ENCODE measurements at places on chromosomes 1 and 21.

DNA sequence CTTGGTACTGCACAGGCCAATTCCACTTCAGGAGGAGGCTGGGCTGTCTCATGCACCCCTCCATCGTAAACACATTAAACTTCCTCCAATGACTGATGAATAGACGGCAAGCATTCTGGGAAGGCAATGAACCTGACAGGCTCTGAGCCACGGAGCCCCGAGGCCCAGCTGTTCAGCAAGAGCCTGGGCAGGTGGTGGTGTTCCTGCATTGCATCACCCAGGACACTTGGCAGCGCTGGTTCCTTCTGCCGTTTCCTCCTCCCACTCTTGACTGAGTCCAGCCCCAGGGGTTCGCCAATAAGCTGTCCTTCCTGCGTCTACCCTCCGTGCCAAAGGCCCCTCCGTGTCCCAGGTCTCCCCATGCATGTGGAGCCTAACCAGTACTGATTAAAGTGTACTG, 109.8 kb downstream of the JAK1 start:
- DNase-seq, result peak; percentile 23

DNA sequence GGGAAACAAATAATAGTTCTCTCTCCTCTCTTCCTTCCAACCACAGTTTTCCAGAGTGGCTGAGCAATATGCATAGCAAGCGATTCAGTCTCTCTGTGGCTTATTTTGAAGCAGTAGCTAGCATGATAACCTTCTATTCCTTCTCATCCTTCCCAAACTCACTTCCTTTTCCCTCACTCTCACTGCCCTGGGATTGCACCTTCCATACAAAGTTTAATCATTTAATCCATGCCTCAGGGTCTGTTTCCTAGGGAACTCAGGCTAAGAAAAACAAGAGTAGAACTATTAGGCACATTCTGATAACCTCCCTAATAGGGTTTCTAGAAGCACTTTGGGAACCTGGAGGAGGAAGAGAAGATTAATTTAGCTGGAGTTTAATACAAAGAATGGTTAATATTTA, 97.7 kb upstream of the S1PR1 start:
- no peak for DNase-seq

DNA sequence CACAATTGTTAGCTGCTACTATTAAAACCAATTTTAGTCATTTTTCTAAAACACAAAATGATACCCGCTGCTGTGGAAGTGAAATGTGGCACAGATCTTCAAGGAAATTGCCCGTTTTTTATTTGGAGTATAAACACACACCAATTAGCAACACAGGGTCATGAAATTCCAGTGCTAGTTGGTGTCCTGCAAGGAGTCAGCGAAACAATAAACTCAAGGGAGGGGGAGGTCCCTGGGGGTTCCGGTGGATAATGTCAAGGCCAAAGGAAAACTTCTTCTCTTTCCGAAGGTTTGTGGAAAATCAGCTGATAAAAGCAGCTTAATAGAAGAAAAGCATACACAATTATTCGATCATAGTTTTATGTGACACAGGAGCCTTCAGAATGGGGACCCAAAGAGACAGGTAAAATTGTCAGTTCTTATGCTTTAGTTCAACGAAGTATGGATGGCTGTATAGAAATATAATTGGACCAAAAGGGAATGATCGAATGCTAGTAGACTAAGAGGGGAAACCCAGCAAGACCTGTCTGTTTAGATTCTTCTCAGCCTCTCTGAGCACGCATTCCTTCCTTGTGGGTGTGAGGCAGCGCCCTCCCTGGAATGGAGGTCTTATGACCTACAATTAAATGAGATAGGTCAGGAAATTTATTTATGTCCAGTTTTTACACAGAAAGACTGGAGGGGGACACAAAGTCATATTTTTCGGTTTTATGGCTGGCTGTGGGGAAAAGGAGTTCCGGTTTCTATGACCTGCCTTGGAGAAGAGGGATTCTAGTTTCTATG, 65.9 kb downstream of the KCNK1 start:
- no peak for DNase-seq

DNA sequence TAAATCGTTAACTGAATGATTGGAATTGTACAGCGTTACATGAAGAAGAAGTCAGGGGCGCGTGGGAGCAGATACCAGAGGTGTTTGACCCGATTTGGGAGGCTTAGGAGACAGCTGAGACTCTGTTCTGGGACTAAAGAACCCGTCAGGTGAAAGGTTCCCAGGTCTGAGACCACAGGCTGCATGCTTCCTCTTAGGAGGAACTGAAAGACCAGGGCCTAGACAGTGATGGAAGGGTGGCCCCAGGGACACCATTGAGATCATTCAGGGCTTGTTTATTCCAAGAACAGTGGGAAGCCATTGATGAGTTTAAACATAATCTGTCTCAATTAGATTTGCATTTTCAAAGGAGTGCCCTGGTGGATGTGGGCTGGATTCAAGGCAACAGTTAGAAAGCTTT, 904 bp downstream of the KLF17 start:
- no peak for DNase-seq

DNA sequence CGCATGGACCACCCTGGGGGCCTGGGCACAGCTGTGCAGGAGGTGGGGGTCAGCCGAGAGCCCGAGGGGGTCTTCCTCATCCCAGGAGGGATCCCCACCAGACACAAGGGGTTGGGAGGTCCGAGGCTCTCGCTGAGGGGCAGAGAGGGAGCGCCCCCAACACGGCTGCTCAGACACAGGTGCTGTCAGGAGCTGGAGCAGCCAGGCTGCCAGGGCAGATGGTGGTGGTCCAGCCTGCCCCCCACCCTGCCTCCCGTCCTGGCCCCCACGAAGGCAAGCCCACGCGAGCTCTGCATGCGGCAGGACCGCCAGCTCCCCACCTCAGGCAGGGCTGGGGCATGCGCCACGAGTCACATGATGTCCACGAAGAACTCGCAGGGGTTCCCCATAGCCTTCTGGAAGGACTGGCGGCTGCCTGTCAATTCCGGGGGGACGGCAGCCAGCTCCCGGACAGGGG, 4.7 kb downstream of the TAS1R3 start:
- DNase-seq, result no peak

GRCh38 chr21:37149411-37149810, 76.4 kb downstream of the TTC3 start:
- no peak for DNase-seq

DNA sequence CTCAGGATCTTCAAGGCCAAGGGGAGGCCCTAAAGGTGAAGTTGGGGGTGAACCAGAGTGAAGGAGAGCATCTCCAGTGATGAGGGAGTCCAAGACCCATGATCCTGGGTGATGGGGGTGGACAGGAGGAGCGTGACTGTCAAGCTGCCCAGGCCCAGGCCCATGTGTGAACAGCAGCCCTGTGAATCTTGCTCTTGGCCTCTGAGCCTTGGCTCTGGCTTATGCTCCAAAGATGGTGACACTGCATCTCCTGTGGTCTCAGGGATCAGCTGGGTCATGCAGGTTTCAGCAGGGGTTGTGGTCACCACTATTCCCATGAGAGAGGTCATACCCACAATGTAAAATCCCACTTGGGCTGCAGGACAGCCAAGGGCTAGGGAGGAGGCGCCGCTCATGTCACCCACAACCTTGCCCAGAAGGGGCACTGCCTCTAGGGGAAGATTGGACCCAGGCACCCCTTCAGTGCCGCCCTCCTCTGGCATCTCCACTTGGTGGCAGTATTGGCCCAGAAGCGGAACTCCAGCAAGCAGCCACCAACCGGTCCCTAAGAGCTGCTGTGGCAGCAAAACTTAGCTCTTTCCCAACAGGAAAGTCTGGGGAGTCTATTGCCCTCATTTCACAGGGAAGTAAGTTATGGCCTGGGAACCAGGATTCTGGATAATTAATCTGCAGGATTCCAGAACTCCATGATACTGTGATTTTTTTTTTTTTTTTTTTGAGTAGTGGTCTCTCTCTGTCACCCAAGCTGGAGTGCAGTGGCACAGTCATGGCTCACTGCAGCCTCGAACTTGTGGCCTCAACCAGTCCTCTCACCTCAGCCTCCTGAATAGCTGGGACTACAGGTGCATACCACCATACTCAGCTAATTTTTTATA, 7.5 kb upstream of the WNT3A start:
- DNase-seq, result peak; percentile 67

DNA sequence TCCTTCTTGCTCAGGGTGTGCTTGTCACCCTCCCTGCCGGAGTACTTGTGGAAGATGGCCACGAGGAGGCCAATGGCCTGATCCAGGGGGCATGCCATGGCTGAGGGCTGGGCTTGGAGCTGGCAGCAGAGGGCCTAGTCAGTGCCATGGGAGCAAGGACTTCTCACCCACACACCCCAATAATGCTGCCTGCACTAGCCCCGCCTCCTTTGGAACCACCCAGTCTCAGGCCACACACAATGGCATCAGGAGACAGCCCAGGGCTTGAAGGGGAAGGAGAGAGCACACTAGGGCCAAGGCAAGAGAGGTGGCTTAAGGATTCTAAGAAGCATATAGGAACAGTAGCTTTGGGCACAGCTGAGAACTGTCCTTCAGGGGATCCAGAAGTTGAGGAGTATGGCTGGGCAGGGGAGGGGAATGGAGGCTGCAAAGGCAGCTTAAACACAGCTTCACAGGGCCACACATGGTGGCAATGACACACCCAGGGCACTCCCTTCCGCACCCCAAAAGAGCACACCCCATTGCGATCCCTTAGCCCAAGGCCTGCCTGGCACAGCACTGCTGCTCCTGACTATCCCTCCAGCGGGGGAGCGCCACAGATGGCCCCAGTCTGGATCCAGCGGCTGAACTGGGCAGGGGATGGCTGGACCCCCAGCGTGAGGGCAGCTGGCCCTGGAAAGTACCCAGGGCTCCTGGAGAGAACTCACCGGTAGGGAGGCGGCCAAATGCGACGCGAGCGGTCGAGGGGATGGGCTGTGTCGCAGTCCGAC, at the start of gene S100A6:
TSS of gene S100A6 (minus strand) at position 750 of the 770 bp plus-strand sequence. CDS start at position 98, 652 bp downstream.
- peak; percentile 82 for DNase-seq

DNA sequence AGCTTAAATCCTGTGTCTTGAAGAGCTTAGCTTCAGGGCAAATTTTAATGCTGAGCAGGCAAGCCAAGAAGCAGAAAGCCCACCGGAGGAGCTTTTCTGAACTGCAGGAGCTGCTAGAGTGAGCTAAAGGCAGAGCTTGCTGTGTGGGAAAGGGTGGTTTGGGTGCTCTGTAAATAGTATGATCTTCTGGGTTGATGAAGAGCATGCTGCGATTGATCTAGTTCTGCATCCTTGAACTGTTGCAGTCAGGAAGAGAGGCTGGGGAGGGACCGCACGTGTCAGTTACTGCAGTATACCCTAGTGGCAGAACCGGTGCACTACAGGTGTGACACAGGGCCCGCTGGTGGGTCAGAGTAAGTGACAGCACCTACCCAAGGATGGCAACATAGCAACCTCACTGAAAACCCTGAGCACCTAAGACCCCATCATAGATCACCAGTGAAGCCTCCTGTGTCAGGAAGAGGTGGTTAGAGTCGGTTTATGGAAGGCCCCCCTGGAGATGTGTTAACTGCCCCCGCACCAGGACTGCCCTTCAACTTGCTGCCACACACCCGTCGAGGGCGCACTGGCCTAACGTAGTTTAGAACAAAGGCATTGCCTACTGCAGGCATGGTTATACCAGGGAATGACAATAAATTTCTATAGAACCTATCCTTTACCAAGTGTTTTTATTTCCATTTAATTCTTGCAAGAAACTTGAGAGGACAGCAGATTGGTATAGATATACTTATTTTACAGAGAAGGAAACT, 146.0 kb upstream of the KIAA0040 start:
- DNase-seq, result peak; percentile 23

- no peak for DNase-seq
Measured at GRCh38 chr1:168320800-168321450, 40.2 kb downstream of the TBX19 start.

GRCh38 chr21:29172282-29172681, 41.8 kb downstream of the MAP3K7CL start:
- DNase-seq, result no peak

- DNase-seq, result no peak
Measured at GRCh38 chr1:38022810-38023209, 10.3 kb downstream of the UTP11 start.

DNA sequence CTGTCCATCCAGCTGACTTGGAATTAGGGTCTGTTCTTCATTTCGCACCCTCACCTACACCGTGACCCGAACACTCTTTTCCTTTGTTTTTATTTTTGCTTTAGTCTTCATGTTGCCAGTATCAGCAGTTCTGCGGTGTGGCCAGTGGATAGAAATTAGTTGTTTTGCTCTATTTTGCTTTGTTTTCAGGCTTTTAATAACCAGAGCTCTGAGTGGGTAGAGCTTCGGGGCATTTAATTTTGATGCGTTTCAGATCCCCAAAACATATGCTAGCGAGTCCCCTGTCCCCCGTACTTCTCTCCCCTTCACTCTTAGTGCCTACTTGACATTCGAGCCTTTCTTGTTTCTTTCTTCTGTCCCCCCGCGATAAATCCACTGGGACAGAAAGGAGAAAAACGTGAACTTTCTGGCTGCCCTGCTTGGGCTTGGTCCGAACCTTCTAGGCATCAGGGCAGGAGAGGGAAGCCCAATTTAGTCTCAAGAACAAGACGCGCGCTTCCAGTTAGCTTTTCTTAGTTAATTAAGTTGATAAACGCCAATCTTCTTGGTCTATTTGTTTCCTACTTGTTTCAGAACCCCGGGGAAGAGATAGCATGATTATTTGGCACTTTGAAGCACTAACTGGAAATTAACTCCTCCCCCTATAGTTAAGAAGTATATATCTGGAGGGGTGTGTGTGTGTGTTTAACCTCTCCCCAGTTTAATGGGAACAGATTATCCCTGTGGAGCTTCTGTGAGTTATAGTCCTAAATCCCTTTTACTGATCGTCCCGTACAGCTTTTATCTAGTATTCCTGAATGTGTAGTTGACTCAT, 839 bp downstream of the SWT1 start:
- peak; percentile 25 for DNase-seq

GRCh38 chr1:109538827-109539555, 681 bp upstream of the GPR61 start:
- DNase-seq, result no peak

DNA sequence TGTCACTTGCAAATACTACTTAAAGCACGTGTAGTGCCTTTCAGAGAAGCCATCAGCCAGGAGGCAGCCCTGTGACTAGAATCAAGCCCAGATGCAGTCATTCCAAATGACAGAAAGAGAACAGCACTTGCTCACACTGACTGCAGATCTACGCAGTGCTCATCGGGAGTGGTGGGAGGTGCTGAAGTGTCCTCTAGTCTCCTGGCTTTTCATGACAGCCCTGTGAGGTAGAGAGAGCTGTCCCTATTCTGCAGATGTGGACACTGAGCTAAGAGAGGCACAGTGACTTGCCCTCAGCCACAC, 62.3 kb upstream of the EDN2 start:
- DNase-seq, result no peak

GRCh38 chr1:155831279-155831976, 25.6 kb downstream of the GON4L start:
- peak; percentile 1 for DNase-seq

- DNase-seq, result peak; percentile 66
Measured at GRCh38 chr1:226064816-226065248, 2.3 kb downstream of the H3-3A start.
